ENCODE measurements at places on chromosomes 5 and 9.
A peak's percentile ranks its signal among the peaks of the same experiment; 100 is the strongest.

- DNase-seq: no peak
Measured at GRCh38 chr5:79042188-79042587, 27.3 kb downstream of the DMGDH start.

DNA sequence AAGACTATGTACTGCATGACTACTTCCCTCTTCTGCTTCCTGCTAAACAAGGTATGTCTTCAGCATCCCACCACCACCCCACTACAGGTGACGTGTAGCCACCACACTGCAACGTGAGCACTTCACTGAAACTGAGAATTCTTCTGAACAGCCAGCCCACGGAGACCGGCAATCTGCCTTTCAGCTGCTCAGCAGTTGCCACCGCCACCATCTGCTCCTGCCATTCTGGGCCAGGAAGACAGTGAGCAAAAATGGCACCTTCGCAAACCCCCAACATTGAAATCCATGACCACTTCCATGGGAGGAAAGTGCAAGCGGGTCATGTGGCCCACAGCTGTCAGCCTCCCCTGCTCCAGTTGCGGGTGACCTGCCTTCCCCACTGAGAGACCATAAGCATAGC, 443.4 kb upstream of the ST8SIA4 start:
- no peak for DNase-seq

- DNase-seq: no peak
Measured at GRCh38 chr5:146313027-146313426, 25.6 kb upstream of the POU4F3 start.

DNA sequence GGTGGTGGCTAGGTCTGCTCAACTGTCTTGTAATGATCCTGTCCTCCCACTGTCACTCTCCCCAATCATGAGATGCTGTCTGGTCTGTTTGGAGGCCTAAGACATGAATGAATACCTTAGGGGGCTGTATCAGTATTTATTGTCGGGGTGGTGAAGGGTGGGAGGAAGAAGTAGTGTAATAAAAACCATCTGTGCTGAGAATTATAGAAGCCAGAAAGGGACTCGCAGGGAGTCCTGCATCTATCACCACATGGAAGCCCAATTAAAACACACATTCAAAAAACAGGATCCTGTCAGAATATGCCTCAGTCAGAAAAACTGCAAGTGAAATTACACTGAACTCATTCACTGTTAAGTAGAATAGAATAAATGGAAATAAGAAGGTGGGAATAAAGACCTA, 1134.3 kb upstream of the C9orf72 start:
- DNase-seq: no peak

DNA sequence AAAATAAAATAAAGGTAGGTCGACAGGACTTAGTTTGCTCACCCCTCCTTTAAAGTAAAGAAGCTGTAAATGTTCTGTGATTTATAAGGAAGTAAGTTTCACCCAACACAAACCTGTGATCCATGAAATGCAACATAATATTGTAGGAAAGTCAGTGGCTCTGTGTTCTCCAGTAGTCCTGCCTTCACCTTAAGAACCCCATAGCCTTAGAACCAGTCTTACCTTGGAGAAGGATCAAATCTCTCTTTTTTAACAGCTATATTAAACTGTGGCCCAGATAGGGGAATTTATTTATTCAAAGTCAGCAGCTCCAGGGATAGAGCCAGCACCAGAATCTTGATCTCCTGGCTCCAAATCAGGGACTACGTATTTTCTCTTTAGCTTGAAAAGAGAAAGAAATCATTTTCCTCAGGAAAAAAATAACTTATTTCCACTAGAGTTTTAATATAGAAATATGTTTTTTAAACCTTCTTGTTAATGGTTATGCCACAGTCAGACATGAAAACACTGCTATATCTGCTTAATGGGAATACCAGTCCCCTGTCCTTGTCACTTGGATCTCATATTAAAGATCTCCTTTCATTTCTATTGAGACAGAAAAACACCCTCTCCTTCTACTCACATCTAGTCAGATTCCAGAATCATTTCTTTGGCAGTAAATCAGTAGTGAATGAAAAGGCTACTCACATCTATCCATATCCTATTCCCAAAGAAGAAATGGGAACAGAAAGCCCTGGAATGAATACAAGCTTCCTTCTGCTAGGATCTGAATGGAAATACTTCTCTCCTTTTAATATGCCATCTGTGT, 269.2 kb upstream of the TNC start:
- DNase-seq: no peak

GRCh38 chr5:95669540-95669939, 13.3 kb downstream of the SPATA9 start:
- DNase-seq: no peak

- no peak for DNase-seq
Measured at GRCh38 chr5:68739752-68740151, 354.1 kb upstream of the SLC30A5 start.

DNA sequence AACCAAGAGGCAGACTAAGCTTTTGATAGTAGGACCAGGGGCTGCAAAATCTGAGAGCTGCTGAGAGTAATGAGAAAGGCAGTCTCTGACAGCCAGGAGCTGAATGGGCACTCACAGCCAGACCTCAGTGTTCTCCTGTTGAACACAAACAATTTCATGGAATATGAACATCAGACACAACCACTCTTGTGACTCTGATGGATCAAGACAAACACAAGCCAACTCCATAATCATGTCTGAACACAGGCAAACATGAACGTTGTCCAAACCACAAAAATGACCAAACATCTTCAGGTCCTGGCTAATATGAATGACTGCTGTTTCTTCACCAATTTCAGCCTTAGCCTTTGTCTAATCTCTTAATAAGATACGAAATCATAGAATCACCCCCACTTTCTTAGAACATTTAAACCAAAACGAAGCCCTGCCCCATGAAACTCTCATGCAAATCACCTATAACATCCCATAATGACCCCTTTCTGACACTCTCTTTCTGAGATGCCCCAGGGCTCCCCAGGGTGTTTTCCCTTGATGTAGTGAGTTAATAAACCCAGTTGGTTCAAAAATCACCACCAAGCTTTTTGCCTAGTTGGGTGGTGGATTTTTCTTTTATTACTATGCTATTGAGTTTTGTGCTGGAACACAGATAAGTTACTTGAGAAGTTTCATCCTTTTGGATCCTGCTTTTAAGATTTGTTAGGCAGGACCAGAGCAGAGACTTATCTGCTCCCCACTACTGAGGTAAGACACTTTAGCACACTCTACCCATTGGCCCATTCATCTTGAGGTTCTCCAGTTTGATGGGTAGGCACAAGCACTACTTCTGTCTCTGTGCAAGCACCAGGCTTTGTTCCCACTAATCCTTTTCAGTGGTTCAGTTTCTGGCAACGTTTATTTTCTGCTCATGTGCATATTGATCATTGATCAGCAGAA, 5.9 kb upstream of the ERAP2 start:
- DNase-seq: no peak

DNA sequence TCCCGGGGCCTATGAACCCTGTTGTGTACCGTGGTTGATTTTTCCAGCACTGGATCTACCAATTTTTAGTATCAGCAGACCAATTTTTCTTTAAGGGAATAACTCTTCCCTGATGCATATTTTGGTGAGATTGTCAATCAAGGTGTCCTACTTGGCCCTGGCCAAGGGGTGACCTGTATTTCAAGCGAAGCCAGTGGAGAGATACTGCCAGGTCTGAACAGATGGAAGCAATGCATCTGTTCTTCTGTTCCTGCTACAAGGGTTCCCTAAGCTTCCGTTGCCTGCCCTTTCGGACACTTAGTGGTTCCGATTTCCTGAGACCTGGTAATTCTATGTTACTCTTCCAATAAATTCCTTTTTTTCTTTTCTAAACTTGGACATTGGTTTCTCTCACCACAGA, 37.3 kb downstream of the ADAM19 start:
- no peak for DNase-seq

DNA sequence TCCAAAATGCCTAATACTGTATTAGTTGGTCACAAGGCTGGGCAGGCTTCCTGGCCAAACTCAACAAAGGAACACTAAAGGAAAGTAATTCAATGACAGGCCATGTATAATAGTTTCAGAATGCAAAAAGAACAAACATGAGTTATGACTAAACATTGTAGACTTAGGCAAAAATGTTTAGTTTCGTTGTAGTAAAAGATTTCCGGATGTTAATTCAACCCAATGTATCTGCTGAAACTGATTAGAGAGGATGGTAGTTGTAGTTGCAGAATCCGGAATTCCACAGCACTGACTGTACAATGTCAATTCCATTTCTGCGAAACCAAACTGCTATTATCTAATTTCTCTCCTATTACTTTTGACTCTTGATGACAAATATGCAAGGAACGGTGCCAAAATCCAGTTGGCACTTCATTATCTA, 117.9 kb upstream of the FST start:
- DNase-seq: no peak

GRCh38 chr9:136645903-136646754, 16.6 kb upstream of the EGFL7 start:
- DNase-seq: no peak

DNA sequence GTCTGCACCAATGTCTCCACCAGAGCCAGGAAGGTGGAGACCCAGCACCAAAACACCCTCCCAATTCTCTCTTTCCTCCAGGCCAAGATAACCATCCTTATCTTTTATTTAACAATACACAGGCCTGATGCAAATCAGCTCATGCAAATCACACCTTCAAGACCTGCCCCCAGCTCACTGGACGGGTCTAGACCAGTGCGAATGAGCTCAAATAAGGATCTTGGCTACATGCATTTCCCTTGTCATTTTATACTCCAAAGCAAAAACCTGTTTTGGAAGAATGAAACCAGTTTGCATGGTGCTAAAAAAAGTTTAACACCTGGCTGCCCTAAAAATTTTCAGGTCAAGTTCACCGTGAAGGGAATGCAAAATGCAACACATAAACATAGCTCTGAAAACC, 31.9 kb upstream of the DAPK1 start:
- DNase-seq: no peak

DNA sequence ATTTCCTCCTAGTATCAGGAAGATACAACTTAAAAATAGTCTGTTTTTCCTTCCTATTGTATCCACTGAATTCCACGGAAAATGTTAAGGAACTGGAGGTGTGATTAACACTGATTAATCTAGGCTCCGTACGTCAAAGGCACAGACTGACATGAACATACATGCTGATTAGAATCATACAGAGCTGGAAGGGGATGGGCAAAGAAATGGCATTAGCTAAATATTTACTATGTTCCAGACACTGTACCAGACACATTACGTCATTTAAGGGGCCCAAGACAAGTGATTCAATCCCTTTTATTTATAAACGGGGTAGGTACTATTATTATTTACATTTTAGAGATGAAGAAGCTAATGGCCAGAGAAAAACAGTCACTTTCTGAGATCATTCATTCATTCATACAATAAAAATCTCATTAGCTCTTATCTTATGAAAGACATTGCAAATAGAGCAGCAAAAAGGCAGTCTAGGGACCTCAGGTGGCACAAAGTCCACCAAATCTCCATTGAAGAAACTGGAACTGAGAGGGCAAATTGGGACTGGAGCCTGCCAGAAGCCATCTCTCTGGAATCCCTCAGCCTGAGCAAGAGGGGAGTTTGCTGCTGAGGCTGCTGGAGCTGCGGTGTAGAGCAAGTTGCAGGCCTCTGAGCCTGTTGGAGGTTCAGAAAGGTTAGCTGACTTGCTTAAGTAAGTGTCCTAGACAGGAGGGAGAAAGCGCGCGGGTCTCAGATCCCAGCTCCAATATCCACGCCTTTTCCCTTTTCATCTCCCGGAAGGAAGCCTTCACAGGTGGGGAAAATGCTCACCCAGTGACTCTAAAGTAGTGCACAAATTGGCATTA, 1.6 kb upstream of the TGFBR1 start:
- DNase-seq: no peak

GRCh38 chr5:123814801-123815470, 303.0 kb downstream of the CSNK1G3 start:
- DNase-seq: no peak

DNA sequence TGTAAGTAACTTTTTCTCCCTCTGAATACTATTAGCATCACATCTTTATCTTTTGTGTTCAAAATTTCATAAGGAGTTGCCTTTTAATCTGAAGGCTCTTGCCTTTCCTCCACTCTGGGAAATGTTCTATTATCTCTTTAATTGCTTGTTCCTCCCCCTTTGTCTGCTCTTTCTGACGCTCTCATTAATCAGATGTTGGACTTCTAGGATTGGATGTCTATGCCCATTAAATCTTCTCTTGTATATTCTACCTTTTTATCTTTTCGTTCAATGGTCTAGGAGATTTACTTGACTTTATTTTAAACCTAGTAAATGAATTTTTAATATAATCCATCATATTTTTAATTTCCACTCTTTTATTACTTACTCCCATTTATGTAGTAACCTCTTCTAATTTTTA, 76.7 kb downstream of the MARCHF3 start:
- no peak for DNase-seq

DNA sequence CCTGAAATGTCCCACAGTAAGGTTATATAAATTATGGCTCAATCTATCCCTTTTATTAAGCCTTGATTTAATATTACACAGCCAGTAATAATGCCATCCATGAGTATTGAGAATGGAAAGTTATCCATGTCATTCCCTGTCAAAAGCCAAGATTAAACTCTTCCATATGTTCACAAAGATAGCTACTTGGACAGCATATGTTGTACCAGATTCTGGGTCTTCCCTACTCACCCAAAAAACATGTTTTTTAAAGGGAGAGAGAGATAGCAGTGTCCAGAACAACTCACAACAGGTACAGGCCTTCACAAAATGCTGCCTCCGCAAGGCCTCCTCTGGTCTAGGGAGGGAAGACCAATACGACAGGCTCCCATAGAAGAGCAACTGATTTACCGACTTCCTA, 15.4 kb downstream of the CDK5RAP2 start:
- no peak for DNase-seq

GRCh38 chr9:86405926-86406325, 51.7 kb upstream of the TUT7 start:
- DNase-seq: no peak

- peak; percentile 75 for DNase-seq
Measured at GRCh38 chr9:134333234-134333873, 7.1 kb downstream of the RXRA start.

DNA sequence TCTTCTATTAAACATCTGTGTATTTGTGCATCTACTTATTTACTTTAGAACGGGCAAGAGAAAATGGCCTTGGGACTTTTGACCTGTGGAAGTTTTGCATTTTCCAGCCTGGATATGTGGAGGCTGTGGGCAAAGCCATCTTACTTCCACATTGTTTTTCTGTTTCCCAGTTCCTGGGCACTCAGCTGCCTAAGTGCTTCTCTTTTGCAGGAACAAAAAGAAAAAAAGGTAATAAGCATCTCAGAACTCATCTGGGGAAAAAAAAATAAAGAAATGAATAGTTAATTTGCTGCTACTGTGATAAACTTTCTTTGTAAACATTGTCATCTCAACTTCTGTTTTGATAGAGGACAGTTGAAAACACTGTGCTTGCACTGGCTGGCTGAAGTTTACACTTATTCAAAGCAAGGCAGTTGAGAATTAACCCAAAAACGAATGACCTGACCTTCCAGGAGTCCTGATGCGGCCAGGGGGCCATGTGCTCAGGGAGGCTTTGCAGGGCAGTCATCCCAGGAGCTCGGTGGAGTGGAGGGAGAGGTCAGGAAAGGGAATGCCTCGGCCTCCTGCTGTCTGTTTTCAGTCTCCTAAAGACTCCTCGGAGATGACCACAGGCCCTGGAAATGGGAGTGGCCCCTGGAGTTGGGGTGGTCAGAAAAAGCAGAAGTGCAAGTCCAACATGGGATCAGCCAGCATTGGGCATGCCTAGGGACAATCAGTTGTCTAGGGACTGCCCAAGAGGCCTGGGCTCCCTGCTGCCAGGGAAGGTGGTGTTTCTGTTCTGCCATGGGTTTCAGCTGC, 75.5 kb downstream of the RAI14 start:
- no peak for DNase-seq

- peak; percentile 8 for DNase-seq
Measured at GRCh38 chr5:73370640-73371583, 77.7 kb downstream of the FOXD1 start.
